ENCODE measurements at places on chromosomes 16 and 17. TPM values are rescaled to one million over a fixed set of nuclear protein-coding genes. Genes with fewer than 3 reads are reported as not detected.

- DNase-seq: peak; percentile 95
Observed at GRCh38 chr16:89155184-89155679, 16.3 kb upstream of the CDH15 start.

The CTRB1 gene
- total RNA-seq: not detected

The DOC2A gene
- not detected for total RNA-seq

The QPRT gene
- 18.0 TPM for total RNA-seq

DNA sequence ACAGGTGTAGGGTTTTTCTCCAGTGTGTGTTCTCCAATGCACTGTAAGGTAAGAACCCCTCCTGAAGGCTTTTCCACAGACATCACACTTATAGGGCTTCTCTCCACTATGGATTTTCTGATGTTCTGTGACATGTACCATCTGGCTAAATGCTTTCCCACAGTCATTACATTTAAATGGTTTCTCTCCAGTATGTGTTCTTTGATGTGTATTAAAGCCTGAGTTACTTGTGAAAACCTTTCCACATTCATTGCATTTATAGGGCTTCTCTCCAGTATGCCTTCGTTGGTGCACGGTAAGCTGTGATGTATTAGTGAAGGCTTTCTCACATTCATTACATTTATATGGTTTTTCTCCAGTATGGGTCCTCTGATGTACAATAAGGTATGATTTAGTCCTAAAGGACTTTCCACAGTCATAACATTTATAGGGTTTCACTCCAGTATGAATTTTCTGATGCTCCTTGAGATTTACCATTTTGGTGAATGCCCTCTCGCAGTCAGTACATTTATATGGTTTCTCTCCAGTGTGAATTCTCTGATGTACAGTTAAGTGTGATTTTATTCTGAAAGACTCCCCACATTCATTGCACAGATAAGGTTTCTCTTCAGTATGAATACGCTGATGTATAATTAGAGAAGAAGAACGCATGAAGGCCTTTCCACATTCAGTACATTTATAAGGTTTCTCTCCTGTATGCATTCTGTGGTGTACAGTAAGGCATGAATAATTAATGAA lies 30.9 kb downstream of the ZNF624 start:
- DNase-seq: no peak

DNA sequence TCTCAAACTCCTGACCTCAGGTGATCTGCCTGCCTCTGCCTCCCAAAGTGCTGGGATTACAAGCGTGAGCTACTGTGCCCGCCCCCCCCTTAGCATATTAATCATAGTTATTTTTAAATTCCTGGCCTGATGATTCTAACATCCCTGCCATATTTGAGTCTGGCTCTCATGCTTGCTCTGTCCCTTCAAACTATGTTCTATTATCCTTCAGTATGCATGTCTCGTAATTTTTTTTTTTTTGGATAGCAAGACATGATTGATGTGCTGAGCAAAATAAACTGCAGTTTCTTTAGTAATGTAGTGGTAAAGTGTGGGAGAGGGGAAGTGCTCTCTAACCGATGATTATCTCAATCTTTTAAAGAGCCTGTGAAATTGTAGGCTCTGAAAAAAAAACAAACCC lies 34.3 kb upstream of the TMEM92 start:
- DNase-seq: no peak

The CAMTA2 gene
- 19.2 TPM for total RNA-seq

Measured in osteoblast (primary cell).